Stimulated activated CD4-positive, alpha-beta T cell treated with anti-CD3 and anti-CD28 coated beads, Interleukin-15, amount 100 ng/mL, for 48 hours (primary cell): ENCODE measurements at places on chromosomes 5 and 9.

DNA sequence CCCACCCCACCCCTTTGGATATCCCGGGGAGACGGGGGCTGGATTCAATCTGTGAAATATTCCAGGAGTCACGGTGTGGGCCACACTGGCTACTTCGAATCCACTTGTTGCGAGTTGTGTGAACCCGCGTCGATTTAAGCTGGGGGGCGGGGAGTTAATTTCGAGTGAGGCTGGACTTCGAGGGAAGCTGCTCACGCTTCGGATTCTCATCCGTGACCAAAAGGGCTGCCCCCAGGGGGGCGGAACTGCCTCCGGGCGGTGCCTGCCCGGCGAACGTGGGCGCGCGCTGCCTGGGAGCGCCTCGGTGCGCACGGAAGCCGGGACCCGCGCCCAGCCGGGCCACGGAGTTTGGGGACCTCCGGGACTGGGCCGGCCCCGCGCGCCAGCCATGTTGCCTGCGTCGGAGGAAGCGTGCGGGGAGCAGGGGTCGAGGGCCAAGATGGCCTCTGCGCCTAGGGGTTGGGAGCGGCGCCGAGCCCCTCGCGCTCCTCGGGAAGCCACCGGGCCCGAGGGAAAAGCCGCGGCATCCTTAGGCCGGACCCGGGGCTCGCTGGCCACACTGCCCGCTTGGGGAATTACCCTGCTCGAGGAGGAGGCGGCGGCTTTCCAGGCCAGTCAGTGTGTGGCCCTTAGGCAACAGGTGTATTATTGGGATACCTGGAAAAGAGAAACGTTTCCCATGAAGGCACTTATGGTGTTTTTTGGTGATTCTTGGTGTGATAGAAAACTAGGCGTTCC is 975 bp downstream of the OCLN start:
- DNase-seq = no peak

GRCh38 chr9:114416906-114417305 is 29.1 kb upstream of the AKNA start:
- no peak for DNase-seq

- peak; percentile 38 for DNase-seq
These were observed 44.3 kb downstream of the SLC28A3 start for GRCh38 chr9:84296146-84296843.

- no peak for DNase-seq
These were observed 2.6 kb downstream of the LURAP1L start for GRCh38 chr9:12777121-12778022.

- no peak for DNase-seq
These were observed 43.3 kb downstream of the RPS23 start for GRCh38 chr5:82234885-82235284.

DNA sequence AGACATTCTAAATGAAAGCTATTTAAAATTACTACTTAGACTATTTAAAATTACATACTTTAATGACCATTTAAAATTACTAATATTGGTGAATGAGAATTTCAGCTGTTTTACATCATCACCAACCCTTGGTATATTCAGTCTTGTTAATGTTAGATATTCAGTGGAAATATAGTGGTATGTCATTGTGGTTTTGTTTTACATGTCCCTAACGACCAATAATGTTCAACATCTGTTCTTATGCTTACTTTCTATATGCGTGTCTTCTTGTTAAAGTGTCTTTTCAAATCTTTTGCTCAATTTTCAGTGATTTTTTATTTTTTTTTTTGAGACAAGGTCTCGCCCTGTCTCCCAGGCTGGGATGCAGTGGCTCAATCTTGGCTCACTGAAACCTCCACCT is 279.3 kb upstream of the TARS1 start:
- DNase-seq = no peak

DNA sequence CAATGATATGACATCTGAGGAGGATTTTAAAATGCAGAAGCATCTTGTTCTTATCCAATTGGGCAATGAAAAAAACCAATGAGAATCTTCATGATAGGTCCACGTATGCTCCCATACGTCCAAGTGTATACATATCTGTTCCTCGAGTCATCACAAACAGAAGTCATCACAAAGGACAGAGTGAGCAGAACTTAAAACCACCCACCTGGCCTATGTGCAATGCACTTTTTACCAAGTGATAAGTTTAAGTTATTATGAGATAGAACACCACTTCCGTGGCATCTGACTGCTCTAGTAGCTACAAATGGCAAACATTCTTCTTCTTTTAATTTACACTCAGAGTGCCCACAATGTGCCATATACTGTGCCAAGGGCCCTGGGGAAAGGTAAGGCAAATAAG is 82.4 kb downstream of the PPP2R2B start:
- no peak for DNase-seq

- DNase-seq = no peak
These were observed 1401.4 kb downstream of the EFNA5 start for GRCh38 chr5:106269252-106269843.

- DNase-seq = no peak
These were observed 96.8 kb downstream of the CAMK4 start for GRCh38 chr5:111320953-111321352.

- DNase-seq = no peak
These were observed 130.9 kb upstream of the CHD1 start for GRCh38 chr5:99059685-99060084.

DNA sequence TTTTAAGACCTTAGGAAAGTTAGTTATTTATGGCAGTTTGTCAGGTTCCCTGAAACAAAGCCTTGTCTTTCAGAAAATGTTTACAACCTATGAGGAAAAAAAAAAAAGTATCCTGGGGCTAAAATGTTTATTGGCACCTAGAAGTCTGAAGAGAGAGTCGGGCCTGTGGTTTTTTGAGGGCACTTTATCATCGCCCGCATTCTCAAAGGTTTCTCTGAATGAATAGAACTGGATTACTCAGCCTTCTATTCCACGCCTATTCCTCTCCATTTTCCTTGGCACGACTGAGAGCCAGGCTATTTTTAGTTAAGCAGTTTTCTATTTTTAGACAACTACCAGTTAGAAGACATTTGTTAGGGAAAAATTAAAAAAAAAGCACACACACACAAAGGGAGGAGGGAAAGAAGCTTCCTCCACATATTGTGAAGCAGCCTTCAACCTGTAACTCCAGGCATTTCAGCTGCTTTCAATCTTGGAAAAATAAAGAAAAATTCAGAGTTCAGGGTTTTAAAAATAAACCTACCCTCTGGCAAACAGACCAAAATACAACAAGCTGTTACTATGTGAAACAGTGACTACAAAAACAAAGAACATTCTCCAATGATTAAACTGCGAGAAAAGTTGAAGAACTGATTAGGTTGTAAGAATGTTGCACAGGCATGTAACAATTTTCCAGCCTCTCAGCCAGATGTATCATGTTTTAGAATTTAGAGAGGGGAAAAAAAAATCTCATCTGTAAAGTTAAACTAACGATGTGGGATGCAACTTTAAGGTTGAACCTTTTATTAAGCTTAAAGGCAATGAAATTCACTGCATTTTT is 97.0 kb downstream of the MEF2C start:
- no peak for DNase-seq

DNA sequence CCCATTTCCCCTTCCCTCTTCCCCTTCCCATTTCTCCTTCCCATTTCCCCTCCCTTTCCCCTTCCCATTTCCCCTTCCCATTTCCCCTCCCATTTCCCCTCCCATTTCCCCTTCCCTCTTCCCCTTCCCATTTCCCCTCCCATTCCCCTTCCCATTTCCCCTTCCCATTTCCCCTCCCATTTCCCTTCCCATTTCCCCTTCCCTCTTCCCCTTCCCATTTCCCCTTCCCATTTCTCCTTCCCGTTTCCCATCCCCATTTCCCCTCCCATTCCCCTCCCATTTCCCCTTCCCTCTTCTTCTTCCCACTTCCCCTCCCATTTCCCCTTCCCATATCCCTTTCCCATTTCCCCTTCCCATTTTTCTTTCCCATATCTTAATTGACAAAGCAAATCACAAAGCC is 109.0 kb downstream of the OLFM1 start:
- DNase-seq = no peak

- DNase-seq = no peak
These were observed 365.2 kb upstream of the TUSC1 start for GRCh38 chr9:26043431-26043830.

GRCh38 chr9:136012651-136013050 is 51.5 kb upstream of the UBAC1 start:
- DNase-seq = no peak

DNA sequence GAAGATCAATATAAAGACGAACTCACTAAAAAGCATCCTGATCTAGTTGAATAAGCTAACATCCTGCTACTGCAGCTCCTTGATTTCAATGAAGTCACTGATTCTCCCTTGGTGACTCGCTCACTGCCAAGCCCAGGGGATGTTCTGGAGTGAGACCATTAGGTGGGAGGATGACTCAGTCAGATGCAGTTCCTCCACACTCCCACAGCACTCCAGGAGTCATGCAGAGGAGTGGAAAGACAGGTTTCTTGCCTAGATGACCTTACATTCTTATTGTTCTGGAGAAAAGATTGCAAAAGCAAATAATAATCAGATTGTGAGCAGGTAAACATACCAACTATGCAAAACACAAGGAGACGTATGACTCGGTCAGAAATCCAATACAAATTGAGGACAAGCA is 15.3 kb downstream of the GCNT4 start:
- no peak for DNase-seq
